ENCODE measurements at places on chromosomes 5 and 9.

DNA sequence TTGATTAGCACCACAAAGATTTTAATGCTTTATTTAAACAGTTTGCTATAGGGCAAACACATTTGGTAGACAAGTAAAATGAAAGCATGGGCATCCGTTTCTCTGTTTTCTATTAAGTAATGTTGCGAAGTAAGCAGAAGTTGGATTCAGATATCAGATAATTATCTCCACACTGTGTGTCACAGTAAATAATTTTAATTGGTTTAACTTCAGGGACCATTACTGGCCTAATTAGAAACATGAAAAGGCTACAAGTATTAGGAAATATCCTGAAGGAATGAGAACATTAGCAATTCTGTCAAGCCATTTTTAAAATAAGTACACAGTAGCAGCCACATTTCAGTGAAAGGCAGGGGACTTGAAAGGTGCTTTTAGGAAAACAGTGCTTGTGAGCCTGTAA is 975.4 kb downstream of the NR2F1-AS1 start:
- no peak for DNase-seq

DNA sequence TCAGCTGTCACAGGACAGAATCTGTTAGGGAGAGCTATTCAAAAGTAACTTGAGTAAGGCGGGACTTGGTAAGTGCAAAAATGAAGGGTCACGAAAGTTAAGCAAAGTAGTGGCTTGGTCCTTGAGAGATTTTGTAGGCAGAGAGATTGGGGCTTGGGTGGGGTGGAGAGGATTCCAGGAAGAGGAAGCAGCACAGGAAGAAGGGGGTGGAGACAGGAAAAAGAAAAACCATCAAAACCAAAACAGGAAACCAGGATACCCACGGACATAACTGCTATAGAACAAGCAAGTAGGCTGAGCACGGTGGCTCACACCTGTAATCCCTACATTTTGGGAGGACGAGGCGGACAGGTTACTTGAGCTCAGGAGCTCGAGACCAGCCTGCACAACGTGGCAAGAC is 3.7 kb downstream of the ROPN1L start:
- no peak for DNase-seq

DNA sequence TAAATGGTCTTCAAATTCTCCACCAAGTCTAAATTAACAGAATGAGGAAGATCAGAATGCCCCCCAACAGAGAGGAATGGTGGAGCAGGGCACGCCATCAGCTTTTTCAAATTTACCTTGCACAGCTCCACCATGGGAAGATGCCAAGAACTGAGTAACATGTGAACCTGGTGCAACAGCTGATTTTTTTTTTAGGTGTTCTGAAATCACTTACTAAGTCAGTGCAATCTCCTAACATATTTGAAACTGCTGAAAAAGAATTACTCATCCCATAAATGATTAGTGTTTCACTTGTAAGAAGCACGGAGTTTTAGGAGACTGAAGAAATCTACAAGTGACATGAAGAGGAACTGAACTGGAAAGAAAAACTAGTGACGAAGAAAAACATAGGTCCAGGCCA is 5.1 kb downstream of the TMEM245 start:
- peak; percentile 21 for DNase-seq

- DNase-seq: no peak
Measured at GRCh38 chr9:15354713-15355112, 47.7 kb upstream of the TTC39B start.

DNA sequence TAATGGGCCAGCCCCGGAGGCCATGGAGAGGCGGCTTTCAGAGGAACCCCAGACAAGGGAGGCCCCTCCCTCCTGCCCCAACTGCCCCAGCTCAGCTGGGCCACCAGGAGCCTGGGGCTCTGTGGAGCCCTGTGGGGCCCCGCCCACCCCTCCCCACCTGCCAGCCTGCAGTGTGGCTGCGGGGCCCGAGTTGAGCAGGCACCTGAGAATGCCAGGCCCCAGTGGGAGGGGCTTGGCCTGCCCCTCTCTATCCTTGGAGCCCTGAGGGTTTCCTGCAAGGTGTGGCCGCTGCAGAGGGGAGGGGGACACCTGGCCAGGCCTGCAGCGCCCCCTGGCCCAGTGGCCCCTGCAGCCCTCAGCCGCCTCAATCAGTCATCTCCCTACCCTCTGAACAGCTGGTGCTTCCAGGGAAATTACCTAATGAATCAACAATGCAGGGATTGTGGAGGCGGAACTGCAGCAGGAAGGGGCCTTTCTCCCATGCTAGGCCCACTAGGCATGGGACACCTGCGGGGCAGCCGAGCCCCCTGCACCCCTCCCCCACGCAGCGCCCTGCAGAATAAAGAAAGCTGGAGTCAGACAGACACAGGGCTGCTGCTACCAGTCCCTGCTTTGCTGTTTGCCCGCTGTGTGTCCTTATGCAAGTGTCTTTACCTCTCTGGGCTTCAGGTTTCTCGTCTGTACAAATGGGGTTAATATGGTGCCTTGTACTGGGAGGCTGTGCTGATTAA is 48.0 kb downstream of the LMX1B start:
- no peak for DNase-seq

DNA sequence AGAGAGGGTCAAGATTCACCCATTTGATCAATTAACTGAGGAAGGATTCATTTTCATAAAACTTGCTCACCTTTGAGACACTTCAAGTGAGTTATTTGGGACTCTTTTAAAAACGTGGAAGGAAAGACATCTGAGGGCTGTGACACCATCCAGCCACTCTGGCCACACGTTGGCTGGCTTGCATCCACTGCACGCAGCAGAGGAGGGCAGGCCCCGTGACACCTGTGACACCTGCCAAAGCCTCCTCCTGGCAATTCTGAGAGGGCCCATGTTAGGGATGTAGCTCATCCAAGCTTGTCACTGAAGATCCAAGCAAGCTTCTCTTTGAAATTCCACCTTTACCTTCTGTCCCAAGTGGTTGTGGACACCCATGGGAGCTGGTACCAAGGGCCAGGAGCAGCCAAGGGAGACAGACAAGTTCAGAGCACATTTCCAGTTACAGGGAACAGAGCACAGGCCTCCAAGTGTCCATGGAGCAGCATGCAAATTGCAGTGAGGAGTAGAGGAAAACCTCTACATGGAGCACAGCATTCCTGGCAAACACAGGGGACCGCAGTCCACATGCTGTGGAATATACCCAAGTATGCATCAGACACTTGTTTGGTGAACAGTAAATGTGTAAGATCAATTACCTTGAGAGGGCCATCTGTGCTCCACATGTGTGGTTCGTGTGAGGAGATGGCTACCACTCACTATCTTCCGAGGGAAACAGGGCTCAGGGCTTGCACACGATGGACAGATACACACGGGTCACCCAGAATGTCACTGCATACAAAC is 4.8 kb downstream of the PRSS3 start:
- no peak for DNase-seq

- DNase-seq: no peak
Measured at GRCh38 chr9:76095585-76095984, 205.1 kb downstream of the PCSK5 start.

DNA sequence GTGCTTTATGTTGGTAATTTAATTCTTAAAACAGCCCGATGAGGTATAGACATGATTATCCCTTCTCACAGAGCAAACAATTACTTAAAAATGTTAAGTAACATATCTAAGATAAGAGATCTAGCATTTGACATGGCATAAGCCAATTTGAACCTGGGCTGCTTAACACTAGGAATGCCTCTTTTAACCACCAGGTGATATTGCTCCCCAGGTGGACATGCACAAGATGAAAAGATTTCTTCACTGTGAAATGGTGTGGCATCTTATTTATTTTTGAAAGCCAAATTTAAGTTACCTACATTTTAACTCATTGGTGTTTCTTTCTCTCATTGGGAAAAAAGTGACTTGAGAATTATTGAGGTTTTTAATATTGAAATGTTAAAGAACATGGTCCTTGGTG is 15.8 kb upstream of the LRRC70 start:
- DNase-seq: no peak

- DNase-seq: no peak
Measured at GRCh38 chr5:33162057-33162456, 278.7 kb upstream of the TARS1 start.

- no peak for DNase-seq
Measured at GRCh38 chr5:78361631-78361993, 1.2 kb downstream of the SCAMP1 start.

DNA sequence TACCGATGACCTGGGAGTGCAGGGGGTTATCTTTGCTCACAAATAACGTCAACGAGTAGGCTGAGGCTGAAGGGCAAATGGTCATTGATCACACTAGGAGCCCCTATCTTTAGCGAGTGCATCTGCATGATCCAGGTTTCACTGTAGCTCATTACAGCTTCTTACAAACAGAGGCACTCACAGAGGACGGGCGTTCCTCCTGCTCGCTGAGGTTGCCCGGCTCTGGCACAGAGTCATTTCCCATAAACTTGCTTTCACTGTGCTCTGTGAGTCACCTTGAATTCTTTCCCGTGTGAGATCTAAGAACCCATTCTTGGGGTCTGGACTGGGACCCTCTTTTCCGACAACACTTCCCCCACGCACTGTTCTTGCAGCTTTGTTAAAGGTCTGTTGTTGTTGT is 1.9 kb upstream of the PAEP start:
- DNase-seq: no peak

- DNase-seq: no peak
Measured at GRCh38 chr5:116529615-116530014, 45.0 kb downstream of the SEMA6A start.

Data from activated CD4-positive, alpha-beta T cell treated with anti-CD3 and anti-CD28 coated beads for 36 hours (primary cell).